ENCODE measurements at places on chromosomes 16 and 17.

DNA sequence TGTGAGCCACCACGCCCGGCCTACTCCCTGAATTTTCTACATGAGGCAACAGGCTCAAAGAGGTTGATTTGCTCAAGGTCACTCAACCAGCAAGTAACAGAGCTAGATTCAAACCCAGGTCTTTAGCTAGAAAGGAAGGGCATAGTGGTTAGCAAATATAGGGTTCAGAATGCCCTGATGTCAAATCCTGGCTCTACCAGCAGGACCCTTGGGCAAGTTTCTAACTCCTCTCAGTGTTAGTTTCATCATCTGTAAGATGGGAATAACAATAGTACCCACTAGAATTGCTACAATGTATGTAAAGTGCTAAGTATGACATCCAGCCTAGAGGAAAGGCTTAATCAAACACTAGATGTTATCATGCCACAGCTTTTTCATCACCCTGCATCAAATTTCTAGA is 19.1 kb upstream of the CYB5B start:
- DNase-seq = no peak

GRCh38 chr16:81900014-81900413 is 111.3 kb downstream of the SDR42E1 start:
- no peak for DNase-seq

DNA sequence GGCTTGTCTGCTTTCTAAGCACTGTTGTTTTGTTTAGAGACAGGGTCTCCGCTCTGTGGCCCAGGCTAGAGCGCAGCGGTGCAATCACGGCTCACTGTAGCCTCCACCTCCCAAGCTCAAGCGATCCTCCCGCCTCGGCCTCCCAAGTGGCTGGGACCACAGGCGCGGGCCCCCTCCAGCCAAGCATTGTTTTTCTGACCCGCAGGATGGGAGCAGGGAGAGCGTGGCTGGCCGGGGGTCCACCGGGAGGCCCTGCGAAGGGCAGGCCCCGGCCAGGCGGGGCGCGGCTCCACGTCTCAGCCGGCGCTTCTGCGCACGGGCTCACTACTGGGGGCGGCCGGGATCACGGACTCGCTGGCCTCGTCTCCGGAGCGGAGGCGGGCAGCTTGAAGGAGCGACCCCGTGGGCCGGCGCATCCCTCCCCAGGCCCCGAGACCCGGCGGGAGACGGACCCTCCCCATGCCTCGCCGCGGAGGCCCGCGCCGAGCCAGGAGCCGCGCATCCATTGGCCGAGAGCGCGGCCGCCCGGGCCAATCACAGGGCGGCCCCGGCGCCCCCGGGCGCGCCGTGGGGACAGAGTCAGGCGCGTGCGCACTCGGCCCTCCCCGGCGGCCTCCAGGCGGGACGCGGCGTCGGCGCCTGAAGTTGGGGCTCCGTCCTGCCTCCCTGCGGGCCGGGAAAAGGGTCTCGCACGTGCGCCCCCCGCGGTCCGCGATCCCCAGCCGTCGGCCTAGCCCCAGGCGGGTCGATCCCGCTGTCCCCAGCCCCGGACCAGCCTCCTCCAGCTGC is 24.9 kb downstream of the ACTG1 start:
- DNase-seq = no peak

GRCh38 chr17:7705269-7706255 is 560 bp downstream of the EFNB3 start:
- no peak for DNase-seq

- DNase-seq = no peak
Measured at GRCh38 chr17:5786510-5786875, 202.2 kb upstream of the NLRP1 start.

- no peak for DNase-seq
Measured at GRCh38 chr16:60816461-60816860, 1219.8 kb downstream of the CDH8 start.

GRCh38 chr17:60095830-60096229 is 17.1 kb upstream of the HEATR6 start:
- no peak for DNase-seq

DNA sequence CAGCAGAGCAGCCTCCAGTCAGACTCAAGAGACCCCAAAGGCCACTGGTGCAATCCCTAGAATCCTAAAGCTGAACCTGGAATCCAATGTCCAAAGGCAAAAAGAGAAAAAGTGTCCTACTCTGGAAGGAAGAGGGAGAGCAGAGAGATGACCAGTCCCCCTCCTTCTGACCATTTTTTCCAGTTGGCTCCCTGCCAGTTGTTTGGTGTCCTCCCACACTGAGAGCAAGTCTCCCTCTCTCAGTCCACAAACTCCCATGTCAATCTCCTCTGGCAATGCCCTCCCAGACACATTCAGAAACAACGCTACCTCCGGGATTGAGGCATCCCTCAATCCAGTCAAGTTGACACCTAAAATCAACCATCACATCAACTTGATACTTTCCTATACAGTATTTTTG is 4.3 kb upstream of the CLEC19A start:
- DNase-seq = no peak

GRCh38 chr17:81964081-81964849 is 3.3 kb upstream of the NOTUM start:
- DNase-seq = no peak

GRCh38 chr17:42060231-42060630 is 9.8 kb upstream of the C17orf113 start:
- no peak for DNase-seq

GRCh38 chr16:67729636-67730248 is 10.6 kb upstream of the GFOD2 start:
- no peak for DNase-seq

DNA sequence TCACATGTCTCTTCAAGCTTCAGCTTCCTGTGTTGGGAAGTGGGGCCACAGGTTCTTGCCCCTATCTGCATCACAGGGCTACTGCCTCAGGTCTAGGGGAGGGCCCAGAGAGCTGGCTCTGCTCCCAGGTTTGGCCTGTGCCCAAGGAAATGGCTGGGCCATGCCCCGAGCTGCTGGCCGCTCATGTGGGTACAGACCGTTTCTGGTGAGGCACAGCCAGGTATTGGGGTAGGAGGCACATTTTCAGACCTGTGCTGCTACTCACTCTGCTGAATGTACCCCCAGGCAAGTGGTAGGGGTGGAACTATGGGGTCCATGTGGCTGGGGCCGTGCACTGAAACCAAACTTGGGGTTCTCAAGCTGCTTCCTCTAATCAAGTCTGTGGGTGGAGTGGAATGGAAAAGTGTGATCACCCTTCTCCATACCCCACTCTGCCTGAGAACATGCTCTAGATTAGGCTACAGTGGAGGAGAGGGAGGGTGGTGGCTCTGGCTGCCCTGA is 4.6 kb downstream of the GAS2L2 start:
- DNase-seq = no peak

GRCh38 chr16:3097266-3097665 is 1.8 kb downstream of the ZSCAN10 start:
- no peak for DNase-seq

- DNase-seq = no peak
Measured at GRCh38 chr17:6936370-6937028, 59.4 kb upstream of the ALOX12 start.

GRCh38 chr17:2084036-2084765 is 29.3 kb downstream of the HIC1 start:
- DNase-seq = no peak

DNA sequence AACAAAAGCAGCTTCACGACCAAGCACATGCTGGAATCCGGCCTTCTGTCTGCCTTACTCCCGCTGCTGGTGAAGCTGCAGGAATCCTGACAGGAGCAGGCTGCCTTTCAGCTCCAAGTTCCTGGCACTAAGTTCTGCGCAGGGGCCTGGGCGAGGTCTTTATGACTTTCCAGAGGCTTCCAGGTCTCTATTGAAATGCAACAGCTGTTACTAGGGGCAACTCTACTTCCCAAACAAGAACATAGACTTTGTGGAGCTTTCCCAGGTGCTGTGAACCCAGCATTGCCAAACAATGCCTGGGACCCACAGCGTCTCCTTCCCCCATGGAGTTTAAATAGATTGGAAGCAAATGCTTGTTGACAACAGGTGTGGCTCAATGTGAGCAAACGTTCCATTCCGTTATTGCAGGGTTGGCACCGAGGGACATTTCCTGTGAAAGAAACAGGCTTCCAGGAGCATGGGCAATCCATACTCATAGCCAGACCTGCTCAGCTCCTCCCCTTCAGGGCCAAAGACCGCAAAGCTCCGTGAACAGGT is 156.0 kb downstream of the CDH13 start:
- no peak for DNase-seq

DNA sequence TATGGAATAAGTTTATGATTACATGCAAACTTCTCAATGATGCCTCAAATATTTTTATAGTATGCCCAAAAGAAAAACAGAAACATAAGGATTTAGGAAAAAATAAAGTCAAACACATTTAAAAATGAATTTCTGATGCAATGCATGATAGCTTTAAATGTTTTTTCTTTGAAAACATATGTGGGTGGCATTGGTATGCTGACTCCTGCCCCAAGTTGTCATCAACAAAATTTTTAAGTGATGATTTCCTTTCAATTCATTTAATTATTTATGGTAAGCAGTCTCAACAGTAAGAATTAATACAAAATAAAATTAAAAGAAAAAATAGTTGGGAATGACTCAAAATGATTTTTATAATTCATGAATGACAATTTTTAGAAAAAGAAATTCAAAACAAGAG is 104.9 kb downstream of the CEP112 start:
- no peak for DNase-seq

- no peak for DNase-seq
Measured at GRCh38 chr17:40315678-40316570, 6.9 kb downstream of the RARA start.

DNA sequence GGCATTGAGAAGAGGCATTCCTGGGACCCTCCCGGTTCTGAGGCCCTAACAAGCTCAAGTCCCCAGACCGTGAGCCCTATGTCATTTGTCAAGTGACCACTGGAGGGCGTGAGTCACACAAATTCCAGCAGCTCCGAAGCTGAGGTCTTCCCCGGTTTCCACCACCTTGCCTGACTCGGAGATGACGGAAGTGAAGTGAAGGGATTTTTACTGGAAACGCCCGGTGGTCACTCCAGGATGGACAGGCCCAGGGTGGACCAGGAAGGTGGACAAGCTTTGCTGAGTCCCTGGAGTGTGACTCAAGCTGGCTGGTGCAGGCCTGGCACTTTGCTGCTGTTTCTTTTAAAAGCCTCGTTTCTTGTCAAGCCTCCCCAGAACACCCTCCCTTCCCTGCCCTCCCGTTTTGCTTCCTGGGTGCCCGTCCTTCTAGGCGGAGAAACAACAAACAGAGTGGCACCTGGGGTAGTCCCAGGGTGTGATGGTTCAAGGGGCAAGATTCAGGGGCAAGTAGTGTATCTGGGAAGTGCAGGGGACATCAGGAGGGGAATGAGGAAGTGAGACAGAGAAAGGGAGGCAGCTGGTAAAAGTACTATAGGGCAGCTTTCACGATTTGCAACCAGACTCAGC is 5.3 kb upstream of the NOS2 start:
- DNase-seq = peak; percentile 55

DNA sequence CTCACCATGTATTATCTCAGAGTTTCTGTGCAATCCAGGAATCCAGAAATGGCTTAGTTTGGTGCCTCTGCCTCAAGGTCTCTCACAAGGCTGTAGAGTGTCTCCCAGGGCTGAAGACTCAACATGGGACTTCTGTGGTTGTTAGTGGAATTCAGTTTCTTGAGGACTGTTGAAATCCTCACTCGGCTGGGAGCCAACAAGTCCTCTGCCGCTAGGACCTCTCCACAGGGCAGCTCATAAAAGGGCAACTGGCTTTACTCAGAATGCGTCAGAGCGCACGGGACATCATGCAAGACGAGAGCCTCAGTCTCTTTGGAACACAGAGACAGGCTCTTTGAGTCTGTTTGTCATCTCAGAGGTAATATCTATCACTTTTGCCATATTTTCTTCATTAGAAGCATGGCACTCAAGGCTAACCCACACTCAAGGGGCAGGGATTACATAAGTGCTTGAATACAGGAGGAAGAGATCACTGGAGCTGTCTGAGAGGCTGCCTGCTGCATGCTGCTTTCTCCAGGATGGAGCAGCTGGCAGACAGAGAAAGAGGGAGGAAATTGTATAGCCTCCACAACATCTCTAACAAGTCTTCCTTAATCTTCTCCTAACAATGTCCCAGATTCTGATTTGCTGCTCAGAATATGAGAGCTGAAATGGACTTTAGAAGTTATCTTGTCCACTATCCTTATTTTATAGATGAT is 97.5 kb upstream of the ASIC2 start:
- no peak for DNase-seq

GRCh38 chr17:46758614-46759013 is 59.9 kb downstream of the WNT3 start:
- no peak for DNase-seq

DNA sequence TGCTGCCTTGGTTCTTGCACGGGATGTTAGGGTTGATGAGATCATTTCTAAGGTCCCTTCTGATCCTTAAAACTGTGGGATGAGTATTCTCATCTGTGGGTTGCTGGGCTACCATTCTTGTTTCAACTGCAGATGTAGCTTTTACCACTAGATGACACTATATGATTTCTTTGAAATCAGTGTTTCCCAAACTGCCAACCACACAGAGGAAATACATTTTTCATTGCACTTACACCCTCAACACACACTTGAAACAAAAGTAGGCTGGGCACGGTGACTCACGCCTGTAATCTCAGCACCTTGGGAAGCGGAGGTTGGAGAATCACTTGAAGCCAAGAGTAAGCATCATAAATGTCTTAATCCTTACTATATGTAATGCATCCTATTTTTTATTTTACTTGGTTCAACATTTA is 15.3 kb downstream of the LCMT1 start:
- peak; percentile 54 for DNase-seq

DNA sequence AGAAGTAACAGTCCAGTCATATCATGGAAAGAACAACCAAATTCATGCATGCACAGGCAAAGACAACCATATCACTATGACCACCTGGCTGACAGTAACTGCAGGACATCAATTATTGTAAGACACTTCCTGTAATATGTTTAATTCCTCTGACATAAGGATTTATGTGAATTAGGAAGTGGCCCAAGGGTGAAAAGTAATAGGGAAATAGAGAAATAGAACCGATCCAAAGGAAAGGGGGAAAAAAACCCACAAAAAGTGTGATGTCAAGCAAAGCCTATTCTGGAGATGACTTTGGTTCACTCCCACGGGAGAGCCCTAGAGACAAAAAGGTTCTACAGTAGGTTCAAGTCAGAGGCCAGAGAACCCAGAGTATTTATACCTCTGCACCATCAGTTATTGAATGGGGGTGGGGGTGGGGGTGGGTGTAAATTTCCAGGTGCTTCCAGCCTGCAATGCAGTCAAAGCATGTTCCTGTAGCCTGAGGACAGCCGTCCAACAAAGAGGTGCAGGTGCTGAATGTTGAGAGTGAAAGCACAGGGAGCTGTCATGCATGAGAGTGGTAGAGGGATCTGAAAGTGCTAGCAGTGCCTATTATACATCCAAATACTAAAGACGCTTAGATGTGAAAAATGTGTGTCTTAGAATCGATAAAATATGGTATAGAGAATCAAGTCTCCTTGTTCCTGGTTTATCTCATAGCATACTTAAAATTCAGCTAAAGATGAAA is 95.6 kb upstream of the HLF start:
- DNase-seq = no peak

- no peak for DNase-seq
Measured at GRCh38 chr16:2243781-2244180, 7.5 kb downstream of the DNASE1L2 start.

GRCh38 chr16:51113236-51114125 is 37.6 kb downstream of the SALL1 start:
- no peak for DNase-seq
